Hindlimb muscle (tissue), 1 donor: ENCODE measurements at places on chromosomes 7 and 10. TPM values are rescaled to one million over a fixed set of nuclear protein-coding genes. Genes with fewer than 3 reads are reported as not detected.

RPA3 gene
- 17.7 TPM for polyA plus RNA-seq

DNA sequence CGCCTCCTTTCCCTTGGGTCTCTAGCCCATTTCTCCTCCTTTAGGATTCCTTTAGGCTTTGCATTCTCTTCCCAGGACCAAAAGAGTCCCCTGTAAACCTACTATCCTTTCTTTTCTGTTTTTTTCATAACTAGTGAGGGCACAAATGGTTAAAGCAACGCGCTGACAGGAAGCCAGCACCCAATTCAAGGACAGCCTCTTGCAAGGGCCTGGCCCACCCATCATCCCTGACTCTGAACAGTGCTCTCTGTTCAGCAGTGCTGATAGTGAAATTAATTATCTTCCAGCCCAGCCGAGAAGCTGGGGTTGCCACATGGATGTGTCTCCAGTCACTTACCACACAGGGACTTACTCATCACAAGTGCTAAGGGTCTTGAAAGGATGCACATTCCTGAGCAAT lies 38.3 kb upstream of the RNF32 start:
- DNase-seq: no peak

GRCh38 chr7:7820409-7820808 lies 102.0 kb upstream of the RPA3 start:
- no peak for DNase-seq

DNAAF5 gene
- 31.6 TPM for polyA plus RNA-seq

PLA2G12B gene
- 0.17 TPM for polyA plus RNA-seq
